ENCODE measurements at places on chromosomes 2 and 18.

- no peak for DNase-seq
Observed at GRCh38 chr2:68878753-68879152, 7.6 kb upstream of the BMP10 start.

GRCh38 chr2:44680424-44680971 is 261.0 kb upstream of the SIX3 start:
- no peak for DNase-seq

DNA sequence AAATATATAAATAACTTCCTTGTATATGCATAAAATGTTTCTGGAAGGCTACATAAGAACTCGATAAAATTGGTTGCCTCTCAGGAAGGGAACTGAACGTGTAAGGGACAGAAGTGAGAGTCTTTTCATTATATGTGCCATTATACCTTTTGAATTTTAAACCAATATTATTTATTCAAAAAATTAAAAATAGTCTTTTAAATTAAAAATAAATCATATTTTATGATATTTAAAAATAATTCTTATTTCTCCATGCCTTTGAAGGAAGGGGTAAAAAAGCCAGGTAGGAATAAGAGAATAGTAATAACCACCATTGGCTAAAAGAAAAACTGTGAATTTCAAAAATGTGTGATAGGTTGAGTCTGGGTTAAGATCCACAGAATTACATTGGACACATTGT is 45.7 kb upstream of the C2orf74 start:
- DNase-seq = no peak

- DNase-seq = no peak
Observed at GRCh38 chr2:216477283-216478035, 21.2 kb upstream of the RPL37A start.

DNA sequence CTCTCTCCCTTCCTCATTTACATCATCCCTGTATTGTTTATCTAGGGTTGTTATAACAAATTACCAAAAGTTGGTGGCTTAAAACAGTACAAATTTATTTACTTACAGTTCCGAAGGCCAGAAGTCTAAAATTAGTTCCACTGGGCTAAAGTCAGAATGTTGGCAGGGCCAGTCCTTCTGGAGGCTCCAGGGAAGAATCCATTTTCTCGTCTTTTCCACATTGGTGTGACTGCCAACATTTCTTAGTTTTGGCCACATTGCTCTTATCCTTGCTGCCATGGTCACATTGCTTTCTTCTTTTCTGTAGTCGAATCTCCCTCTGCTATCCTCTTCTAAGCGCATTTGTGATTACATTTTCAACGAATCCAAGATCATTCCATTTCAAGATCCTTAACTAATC is 34.7 kb downstream of the ICOS start:
- no peak for DNase-seq

DNA sequence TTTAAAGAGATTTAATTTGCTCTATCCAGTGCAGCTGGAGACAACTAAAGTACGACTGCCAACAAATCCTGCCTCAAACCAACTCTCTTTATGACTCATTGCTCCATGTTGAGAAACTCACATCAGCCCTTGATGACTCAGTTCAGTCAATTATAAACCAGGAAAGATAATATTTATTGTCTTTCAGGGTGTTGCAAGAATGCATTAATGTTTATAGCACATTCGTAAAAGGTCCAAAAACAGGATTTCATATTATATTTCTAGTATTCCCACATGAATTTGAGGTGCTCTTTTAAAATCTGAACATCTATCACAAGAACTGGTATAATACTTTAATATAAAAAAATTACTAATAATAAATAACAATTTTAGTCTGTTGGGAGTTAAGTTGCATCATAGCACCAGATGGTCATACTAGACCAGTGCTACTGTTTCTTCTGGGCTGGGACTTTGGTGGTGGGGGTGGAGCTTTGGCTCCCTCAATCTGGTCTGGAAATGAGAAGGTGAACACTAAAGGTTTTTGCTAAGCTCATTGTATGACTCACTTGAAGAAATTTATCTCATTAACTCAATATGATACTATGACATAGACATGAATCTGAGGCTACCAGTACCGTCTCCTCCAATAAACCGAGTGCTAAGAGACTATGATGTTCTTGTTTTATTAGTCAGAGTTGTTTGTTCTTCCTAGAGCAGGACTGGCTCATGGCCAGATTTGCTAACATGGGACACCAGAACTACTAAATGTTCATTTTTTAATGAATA is 26.6 kb upstream of the MAP3K20 start:
- DNase-seq = no peak

DNA sequence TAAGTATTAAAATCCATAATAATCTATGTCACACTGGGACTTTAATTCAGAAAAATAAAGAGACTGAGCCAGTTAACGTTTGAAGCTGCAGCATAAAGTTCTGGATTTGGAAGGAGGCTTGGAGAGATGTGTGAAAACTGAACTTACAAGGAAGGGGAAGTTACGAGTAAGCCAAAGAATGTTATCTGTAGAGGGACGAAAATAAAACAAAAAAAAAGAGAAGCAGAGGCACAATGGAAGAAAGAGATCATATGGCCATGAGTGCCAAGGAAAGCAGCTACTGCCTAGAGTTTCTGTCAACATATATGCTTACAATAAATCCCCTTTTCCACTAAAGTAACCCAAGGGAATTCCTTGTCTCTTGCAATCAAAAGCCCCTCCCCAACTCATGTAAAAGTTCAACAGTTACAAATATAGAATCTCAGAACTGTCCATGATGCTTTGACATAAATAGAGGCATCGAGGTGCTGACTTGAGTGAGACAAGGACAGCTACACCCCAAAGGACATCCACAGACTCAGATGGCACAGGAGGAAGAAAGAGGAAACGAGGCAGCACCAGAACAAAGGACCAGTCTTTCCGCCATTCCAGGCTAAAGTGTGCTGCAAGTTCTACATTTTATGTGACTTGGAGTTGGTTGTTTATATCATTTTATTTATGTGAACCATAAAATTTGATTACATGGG is 16.1 kb upstream of the ARL5A start:
- no peak for DNase-seq

DNA sequence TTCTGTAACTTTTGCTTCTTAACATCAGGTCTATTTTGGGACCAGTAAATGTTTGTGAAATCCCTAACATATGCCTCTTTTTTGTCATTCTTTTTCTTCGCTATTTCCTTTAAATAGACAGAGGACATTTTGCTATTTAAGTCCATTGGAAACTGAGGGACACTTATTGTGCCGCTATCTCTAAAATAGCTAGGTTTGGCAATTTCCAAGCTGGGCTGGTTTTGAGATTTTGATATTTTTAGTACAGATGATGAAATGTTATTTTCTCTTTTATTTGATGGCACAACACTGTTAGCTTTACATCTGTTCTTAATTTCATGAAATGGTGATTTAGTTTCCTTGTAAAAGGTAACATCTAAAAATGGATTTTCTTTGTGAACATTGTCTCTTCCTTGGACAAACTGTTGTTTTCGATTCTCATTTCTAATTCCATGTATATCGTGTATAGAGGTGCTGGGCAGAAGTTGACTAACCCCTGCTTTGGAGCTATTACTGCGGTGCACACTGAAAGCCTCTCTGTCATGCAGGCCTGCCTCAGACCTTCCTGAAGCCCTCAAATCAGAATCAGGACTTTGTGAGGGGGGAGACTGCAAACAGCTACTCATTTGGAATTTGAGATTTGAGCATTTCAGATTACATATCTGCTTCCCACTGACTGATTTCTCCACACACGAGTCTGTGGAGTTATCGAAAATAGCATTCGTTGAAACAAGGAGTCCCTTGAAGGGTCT is 594 bp downstream of the RAD51AP2 start:
- DNase-seq = no peak

DNA sequence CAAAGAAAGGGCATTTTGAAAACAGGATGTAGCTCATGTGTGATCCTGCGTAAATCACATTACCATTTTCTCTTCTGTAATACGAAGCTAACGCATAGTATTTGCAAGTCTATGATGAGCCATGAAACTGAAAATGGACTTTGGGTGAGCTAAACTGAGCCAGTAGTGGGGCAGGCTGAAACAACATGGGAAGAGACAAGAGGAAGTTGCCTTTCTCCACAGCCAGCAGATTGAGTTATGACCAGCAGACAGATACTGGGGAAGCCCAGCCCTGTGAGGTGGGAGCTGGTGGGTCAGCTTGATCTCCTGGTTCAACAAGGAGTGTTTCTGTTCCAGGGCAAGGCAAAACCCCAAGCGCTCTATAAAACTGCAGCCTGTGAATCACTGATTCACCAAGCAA is 11.8 kb downstream of the CYRIA start:
- no peak for DNase-seq

DNA sequence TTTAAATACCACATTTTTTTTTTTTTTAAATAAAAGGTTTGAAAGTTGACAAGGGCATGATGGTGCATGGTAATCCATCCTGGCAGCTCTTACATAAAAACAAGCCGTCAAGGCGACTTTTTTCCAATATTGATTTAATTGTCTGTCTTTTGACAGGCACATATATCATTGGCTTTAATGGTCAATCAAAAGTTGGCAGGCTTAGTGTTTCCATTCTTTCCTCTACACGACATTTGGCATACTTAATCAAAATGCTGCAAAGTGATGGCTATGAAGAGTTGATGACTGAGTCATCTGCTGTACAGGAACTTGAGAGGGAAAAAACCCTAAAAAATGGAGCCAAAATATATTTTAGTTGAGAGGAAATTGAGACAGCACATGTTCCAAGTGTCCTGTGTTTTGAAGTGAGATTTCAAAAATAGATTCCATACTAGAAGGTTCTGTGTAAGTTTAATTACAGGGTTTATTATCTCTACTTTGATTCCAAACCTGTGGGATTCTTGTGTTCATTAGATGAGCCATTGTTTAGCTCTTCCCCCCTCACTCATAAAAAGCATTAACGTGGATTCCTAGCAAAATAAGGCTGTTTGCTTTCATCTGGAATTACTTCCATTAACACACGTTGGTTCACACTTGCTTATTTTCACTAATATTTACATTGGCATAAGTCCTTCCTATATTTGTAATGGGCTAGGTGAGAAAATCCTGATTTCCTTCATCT is 3.2 kb downstream of the TSHZ1 start:
- no peak for DNase-seq

DNA sequence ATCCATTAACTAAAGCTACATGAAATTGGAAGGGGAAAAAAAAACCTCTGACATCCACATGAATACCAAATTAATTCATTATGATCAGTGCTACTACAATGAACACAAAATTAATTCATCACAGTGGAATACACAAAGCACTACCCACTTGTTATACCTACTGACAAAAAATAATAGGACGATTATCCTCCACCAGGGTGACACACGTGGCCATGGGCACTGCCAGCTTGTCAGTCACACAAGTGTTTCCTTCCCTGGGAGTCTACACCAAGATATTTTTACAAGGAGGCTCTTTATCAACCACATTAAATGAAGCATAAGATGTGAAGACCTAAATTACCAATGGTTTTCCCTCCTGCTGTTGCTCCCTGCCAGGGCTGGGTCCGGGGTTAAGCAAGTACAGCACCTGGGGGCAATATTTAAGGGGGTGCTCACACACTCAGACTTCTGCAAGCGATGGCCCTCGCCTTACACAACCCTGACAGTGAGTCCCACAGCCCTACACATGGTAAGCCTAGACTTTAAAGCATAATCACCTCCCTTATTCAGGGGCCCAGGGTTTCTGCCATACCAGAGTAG is 90.1 kb downstream of the TCF4 start:
- DNase-seq = no peak

GRCh38 chr18:74479486-74480148 is 16.5 kb upstream of the CNDP2 start:
- no peak for DNase-seq

DNA sequence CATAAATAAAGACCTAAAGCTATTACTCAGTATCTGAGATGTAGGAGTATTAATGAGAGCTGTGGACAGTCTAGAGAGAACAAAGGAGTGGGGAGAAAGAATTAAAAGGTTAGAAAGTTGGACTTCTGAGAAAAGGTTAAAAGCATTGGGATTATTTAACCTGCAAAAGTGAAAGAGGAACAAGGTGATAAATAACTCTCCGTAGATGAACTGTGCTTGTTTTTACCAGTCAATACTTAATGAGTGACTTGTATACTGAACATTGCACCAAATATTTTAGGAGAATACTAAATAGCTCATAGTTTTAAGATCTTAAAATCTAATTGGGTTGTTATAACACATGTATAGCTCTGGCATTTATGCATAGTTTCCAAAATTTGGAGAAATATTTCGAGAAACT is 137.5 kb downstream of the GPD2 start:
- no peak for DNase-seq

- no peak for DNase-seq
Observed at GRCh38 chr2:19377717-19378116, 19.3 kb upstream of the OSR1 start.

DNA sequence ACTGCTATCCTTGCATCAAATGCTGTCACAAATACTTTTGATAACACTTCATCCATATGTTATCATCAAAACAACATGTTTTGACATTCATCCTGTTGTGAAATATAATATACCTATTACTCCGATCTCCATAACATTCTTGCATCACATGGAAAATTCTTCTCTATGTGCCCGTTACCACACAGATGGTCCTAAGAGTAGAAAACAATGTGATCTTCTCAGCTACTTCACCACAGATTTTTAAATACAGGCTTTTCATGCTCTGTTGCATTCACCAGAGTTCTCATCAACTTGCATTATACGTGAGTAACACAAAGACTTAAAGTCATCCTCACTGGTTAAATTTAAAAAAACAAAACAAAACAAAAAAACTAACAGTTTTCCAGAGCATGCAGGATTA is 1603.3 kb upstream of the ZEB2 start:
- DNase-seq = no peak

DNA sequence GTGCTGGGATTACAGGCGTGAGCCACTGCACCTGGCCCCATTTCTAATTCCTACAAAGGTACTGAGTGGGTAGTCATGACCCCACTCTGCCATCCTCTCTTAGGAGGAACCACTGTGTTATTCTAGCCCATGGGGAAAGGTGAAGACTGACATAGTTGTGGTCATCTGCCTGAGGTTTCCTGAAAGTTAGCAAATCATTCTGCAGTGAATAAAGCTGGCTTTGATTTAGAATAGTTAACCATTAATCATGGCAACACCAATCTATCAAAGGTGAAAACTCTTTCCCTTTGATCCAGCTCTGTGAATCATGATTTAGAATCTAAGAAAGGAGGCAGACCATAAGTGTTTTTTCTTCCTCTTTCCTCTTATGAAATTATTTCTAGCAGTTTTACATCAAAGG is 50.8 kb downstream of the SUMO1 start:
- DNase-seq = no peak

GRCh38 chr2:3208179-3208578 is 169.4 kb downstream of the EIPR1 start:
- DNase-seq = no peak

DNA sequence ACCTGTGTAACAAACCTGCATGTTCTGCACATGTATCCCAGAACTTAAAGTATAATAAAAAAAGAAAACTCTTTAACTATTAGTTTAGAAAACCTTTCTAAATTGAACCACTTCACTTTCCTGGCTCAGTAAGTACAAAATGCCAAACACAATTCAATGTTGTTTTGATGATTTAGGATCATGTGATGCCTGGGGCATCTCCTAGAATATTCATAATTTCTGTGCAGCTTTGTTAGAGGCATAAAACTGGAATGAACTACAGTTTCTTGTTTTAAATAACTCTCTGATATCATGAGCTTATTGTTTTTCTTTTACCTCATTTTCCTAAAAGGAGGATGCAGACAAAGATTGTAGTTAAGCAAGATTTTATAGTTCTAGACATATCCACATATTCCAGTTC is 139.0 kb upstream of the SESTD1 start:
- DNase-seq = no peak

- DNase-seq = no peak
Observed at GRCh38 chr2:30545875-30546274, 98.8 kb downstream of the LCLAT1 start.

All from activated T-helper 1 cell treated with Interleukin-2 at 50 U/mL for 16 hours (primary cell).